ENCODE measurements at places on chromosomes 12 and 14.

GRCh38 chr12:113240395-113240794, 19.1 kb downstream of the TPCN1 start:
- DNase-seq = no peak

- DNase-seq = no peak
Measured at GRCh38 chr12:8036346-8036745, 3.8 kb downstream of the FOXJ2 start.

DNA sequence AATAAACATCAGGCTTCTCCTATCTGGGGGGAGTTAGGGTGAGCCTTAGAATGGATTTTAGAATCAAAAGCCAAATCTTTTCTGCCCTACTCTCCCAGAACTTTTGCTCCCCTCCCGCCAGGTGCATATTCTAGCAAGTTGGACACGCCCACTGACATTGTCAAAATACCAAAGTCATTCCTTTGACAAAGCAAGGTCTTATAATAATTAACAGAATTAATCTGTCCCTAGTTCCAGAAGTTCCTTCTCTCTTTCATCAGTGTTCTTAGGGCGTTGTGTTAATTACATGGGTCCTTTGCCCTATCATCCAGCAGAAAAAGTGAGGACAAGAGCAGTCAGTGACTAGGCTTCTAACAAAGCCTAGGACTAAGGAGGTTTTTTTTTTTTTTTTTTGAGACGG, 2.4 kb downstream of the PRR13 start:
- DNase-seq = no peak

- DNase-seq = no peak
Measured at GRCh38 chr12:109266106-109266879, 42.8 kb downstream of the FOXN4 start.

DNA sequence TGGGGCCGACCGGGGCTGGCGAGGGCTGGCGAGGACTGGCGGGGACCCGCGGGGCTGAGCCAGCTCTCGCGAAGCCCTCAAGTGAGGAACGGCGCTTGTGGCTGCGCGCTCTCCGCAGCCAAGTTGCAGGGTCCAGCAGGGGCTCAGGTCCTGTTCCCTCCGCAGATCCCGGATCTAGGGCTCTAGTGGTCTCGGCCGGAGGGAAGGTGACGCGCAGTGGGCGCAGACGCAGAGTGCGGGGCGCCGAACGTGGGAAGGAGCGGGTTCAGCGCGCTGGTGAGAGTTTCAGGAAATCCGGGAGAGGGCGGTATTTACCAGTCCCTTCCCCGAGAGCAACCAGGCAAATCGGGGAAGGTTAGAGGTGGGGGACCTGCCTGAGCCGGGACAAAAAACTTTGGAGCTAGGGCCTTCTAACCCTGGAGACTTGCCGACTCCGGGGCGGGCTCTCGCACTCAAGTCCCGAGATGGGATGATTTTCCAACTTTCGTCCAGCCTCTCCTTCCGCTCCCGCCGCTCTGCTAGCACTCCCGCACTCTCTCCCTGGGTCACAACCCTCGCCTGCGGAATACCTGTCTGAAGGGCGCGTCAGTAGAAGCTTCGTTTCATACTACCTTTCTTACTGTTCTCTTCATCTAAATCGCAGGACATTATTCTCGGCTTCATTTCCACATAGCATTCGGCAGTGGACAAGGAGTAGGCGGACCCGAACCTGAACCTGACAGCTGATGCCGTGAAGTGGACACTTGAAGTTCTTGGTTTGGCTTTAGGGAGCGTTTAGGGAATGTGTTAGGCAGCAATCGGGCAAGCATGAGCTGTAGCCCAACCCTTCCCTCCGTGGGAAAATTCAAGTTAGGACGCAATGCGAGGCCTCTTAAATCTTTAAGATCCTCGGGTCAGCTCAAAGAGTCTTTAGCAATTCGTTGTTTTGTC, 13.6 kb upstream of the PAX9 start:
- no peak for DNase-seq

GRCh38 chr12:50589650-50590435, 85.1 kb downstream of the DIP2B start:
- no peak for DNase-seq

GRCh38 chr12:20740972-20741371, 45.8 kb downstream of the SLCO1C1 start:
- no peak for DNase-seq

- DNase-seq = no peak
Measured at GRCh38 chr12:19462406-19462805, 23.1 kb downstream of the AEBP2 start.
